NCI-H1105 (cell line): ENCODE measurements at places on chromosomes 12 and 14.

GRCh38 chr12:118689793-118690192 is 291.5 kb upstream of the SRRM4 start:
- no peak for DNase-seq

DNA sequence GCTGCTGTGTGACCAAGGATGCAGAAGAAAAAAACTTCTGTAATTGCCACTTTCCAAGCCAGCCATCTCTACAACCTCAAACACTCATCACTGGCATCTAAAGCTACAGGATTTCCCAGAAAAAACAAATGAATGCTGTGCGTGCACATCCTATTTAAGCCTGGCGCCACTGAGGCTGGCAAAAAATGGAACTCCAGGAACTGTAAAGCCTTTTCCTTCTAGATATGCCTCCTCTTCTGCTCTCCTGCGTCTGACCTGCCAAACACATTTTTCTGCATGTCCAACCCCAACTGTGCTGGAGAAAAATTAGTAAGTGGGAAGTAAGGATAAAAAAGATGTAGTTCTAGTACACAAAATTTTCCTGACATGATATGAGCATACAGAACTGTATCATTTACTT is 184.9 kb downstream of the ITPR2 start:
- DNase-seq: no peak

DNA sequence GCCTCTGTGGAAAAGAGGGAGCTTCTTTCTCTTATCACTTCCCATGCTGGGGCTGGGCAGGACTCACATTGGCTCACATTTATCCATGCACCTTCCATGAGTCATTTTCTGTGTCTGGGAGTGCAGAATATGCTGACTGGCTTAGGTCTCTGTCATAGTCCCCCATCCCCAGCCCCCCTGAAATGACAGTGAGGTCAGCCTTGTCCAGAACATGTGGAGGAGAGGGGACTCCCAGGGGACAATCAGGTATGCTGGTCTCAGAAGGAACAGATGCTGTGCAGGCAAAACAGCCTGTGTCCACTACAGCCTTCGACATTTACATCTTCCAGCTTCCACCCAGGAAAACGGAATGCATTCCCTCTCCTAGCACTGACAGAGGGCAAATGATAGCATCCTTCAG is 35.0 kb downstream of the ADGRD1 start:
- no peak for DNase-seq

DNA sequence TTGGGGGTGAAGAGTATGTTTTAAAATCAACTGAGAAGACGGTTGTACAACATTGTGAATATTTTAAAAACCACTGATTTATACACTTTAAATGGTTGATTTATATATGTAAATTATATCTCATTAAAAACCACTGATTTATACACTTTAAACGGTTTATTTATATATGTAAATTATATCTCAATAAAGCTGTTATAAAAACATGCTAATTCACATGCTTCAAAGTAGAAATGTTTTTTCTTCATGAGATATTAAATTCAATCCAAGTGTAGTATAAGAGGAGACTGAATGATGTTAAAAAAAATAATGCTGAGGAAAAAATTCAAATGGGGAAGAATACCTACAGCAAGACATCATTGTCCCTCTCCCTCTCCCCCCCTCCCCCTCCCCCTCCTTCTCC is 92.9 kb downstream of the ATXN2 start:
- no peak for DNase-seq

- DNase-seq: no peak
Measured at GRCh38 chr12:11713202-11713601, 63.7 kb downstream of the ETV6 start.

- DNase-seq: no peak
Measured at GRCh38 chr12:57092529-57092862, 3.6 kb downstream of the NAB2 start.

- DNase-seq: no peak
Measured at GRCh38 chr14:38143659-38144505, 63.8 kb upstream of the SSTR1 start.

GRCh38 chr12:3381059-3382047 is 109.7 kb upstream of the PRMT8 start:
- no peak for DNase-seq

DNA sequence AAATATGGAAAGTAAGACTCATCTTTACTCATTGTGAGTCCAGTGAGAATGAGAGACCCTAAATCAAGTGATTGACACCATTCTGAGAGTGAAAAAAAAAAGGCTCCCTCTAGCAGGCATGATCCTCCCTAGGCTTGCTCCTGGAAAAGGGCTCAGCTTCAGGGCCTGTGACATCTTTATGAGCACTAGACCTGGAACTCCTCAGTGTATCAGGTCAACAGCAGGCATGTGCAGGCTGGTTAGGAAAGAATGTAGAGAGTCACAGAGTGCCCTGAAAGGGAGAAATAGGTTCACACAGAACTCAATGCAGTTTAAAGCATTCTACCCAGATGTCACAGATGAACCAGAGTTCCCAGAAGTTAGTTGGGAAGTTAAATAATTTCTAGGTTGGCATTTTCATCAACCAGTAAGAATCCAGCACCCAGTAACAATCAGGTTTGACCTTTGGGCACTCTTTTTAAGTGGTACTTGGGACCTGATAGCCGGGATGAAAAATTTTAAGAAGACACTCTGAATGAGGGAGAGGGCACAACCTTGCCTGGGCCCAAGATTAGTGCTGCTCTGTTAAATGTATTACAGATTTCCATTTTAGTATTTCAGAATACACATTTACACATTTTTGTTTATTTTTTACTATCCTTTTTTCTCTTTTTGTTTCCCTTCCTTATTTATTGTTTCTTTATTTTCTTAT is 828.8 kb downstream of the C12orf50 start:
- DNase-seq: no peak

- peak; percentile 93 for DNase-seq
Measured at GRCh38 chr12:123269395-123269892, 2.2 kb downstream of the CDK2AP1 start.

GRCh38 chr14:24078146-24078545 is 6.8 kb downstream of the CPNE6 start:
- no peak for DNase-seq

DNA sequence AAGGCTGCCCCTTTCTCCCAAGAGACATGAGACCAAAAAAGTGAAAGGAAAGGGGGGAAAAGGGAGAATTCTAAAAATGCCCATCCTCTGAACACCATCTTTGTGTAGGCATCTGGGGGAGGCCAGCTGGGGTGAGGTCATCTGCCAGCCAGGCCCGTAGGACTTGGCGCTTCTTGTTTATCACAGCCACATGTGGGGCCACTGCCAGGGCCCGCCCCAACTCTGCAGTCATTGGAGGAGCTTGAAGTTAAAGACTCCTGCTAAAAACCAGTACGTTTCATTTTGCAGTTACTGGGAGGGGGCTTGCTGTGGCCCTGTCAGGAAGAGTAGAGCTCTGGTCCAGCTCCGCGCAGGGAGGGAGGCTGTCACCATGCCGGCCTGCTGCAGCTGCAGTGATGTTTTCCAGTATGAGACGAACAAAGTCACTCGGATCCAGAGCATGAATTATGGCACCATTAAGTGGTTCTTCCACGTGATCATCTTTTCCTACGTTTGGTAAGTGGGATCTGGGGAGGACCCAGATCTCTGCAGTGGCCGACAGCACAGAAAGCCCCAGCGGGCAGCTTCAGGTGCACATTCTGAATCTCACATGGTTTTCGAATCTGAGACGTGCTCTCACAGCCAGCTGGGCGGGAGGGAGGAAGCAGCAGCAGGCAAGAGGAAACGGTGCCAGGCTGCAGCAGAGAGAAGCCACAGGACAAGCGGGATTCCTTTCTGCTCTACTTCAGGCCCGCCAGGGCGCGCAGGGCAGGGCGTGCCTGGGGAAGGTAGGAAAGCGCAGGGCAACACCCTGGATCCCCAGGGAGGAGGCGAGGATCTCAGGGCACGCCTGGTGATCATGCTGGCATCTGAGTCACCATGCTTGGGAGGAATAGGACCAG is at the start of gene P2RX7:
Gene P2RX7, plus strand, starts transcription at position 276 of the 881 bp plus-strand sequence. Its CDS starts 95 bp downstream, at position 371.
- DNase-seq: peak; percentile 56

DNA sequence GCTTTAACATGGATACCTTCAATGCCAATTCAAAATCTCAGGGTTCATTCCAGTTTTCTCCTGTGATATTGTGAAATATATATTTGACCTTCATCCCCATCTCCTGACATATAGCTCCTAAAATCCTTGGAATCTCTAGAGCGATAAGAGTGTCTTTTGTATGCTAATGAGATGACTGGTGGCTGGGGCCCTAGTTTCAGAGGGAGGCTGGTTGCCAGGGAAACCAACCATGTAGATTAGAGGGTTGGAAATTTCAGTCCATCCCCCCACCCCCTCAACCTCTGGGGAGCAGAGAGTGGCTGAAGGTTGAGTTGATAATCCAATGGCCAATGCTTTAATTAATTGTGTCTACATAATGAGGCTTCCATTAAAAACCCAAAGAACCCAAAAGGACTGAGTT is 59.4 kb downstream of the SDR9C7 start:
- no peak for DNase-seq

GRCh38 chr12:51450806-51451205 is 26.2 kb downstream of the SLC4A8 start:
- DNase-seq: no peak

DNA sequence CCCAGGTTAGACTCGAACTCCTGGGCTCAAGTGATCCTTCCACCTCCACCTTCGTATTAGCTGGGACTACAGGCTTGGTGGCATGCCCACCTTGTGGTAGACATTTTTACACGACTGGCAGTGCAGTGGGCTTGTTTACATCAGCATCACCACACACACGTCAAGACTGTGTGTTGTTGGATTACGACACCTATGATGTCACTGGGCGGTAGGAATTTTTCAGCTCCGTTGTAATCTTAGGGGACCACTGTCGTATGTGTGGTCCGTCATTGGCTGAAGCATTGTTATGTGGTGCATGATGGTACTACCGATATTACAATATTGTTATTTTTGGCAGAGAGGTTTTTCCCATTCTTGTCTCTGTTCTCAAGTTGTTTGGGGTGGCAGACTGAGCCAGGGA is 50.7 kb downstream of the TSPAN9 start:
- no peak for DNase-seq

- DNase-seq: no peak
Measured at GRCh38 chr12:24948420-24948756, 513 bp downstream of the BCAT1 start.

DNA sequence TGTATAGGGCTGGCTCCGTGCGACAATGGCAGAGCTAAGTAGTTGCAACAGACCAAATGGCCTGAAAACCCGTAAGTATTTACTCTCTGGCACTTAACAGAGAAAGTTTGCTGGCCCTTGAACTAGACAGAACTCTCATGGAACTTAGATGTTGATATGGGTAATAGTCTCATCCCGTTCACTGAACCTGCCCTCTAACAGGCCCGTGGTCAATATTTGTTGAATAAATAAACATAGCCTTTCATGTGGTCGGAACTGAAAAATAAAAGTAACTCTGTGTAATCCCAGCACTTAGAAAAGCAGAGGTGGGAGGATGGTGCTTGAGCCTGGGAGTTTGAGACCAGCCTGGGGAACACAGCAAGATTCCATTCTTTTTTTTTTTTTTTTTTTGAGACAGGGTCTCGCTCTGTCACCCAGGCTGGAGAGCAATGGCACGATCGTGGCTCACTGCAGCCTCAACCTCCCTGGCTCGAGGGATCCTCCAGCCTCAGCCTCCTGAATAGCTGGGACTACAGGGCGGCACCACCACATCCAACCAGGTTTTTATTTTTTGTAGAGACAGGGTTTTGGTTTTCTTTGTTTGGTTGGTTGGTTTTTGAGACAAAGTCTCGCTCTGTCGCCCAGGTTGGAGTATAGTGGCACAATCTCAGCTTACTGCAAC is 29.7 kb downstream of the KDM2B start:
- no peak for DNase-seq

GRCh38 chr14:51860825-51861499 is 550 bp downstream of the GNG2 start:
- DNase-seq: no peak

DNA sequence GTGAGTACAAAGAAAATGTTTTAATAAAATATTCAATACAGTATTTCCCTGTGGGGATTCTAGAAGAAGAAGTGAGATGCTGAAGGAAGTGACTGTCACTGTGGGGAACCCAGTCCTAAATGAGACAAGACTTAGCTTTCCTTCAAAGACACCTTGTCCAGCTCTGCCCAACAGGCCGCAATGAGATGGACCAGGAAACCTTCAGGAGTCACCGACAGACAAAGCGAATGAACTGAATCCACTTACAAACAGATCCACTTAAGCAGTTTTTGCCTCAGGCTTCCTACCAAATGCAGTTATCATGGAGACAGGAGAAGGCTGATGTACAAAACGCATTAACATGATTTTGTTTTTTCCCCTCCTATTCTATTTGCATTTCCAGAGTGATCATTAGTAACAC is 9.6 kb downstream of the KCNJ8 start:
- no peak for DNase-seq

GRCh38 chr12:132429946-132430643 is 59.9 kb upstream of the FBRSL1 start:
- DNase-seq: peak; percentile 81

DNA sequence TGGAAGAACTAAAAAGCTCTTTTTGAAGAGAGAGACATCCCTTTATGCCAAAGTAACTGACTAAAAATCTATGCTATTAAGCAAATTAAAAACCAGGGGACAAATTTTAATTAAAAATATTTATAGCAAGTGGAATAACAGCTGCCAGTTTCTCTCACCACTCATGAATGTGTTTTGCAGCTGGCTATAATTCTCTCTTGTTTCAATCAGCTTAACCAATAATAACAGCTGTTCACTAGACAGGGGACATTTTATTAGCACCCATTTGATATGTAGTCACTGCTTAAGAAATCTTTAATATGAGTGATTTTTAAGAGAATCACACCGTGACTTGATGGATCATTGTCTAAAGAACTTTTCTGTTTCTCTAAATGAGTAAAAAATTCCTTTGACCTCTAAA is 34.2 kb upstream of the KRR1 start:
- no peak for DNase-seq

DNA sequence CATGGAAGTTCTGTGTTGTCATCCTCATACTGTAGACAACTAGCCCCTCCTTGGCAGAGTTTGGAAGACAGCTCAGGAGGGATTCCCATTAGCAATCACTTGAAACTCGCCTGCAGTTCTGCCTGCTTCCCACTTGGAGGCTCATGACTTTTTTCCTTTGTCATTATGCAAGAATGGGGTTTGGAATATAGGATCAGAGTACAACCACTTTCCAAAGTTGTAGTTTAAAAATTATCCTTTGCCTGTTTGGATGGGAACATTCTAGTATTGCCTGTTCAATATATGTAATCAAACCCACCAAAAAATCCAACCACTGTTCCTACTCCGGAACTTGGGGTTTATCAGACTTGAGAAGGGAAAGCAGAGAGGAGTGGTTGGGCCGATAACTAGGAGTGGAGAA is 2.1 kb upstream of the GPD1 start:
- no peak for DNase-seq

- DNase-seq: no peak
Measured at GRCh38 chr14:96956464-96957239, 159.5 kb downstream of the VRK1 start.

DNA sequence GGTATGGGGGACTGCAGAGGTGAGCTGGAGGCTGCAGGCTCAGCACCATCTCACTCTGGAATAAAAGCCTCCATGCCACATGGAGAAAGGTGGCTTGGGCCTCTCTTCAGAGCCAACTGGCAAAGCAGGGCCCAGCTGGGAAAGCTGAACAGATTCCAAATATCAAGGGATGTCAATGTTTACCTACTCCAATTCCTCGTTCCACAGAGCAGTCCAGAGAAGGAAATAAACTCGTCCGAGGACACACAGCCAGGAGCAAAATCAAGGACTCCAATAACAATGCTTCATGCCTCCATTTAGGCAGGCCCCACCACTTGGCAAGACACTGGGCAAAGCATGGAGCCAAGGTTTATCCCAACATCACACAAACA is 36.3 kb upstream of the PNMA1 start:
- no peak for DNase-seq
